ENCODE measurements at places on chromosomes 7 and 10.

DNA sequence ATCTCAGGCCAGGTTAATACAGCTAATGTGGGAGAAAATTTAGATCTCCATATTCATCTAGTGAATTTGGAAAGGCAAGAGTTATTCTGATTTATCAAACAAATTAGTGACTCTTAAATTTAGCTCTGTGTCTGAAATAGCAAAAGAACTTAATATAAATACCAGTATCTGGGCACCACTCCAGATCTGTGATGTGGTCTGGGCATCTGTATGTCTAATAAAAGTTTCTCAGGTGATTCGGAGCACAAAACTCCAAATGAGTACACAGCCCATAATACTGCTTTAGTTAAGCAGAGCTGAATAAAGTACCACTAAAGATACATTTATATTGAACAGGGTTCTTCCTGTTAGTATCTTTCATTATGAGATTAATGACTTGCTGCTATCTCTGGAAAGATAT is 261.4 kb downstream of the BAMBI start:
- no peak for DNase-seq

DNA sequence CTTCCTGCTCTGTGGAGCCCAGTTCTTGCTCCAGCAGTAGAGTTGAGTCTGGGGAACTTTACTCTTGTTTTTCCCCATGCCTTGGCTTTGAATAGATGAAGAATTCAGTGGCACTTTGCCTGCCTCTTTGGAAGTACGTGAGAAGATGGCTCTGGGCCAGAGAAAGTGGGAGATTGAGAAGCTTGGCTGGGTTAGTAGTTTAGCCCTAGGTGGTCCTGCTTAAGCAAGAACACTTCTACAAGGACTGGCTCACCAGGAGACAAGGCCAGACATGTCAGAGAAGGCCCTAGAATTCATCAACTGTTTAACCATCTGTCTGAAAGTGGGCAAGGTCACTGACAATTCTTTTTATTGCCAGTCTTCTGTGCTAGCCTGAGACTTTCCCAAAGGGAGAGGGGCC is 410.3 kb downstream of the TYW1 start:
- no peak for DNase-seq

DNA sequence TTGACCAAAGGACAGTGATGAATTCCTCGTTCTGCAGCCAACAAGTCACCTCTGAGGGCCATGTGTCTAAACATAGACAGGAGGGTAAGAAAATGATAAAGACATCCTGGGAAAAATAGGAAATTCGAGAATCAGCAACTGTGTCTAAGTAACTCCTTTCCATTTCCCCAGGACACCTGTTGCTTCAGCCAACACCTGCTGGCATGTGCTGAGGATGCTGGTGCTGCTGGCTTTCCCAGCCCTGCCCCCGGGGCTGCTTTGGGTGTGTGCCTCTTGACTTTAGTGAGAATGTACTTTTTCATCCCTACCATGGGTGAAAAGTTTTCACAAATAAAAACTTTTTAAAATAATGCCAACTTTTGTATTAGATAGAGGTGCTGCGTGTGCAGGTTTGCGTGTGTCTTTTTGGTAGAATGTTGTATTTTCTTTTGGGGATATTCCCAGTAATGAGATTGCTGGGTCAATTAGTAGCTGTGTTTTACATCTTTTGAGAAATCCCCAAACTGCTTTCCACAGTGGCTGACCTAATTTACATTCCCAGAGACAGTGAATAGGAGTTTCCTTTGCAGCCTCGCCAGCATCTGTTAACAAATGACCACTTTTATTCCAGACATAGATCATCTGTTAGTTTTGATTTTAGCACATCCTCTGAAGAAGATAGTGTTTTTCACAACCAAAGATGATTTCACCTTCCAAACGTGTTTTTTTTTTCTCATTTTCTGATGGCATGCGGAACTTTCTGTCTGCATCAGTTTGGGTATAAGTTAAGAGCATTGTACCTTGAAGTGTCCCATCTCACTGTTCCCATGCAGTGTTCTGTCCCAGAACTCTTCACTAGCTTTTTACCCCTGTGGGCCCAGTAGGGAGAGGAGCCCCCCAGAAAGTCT is 104.2 kb upstream of the ACBD5 start:
- DNase-seq, result no peak

GRCh38 chr10:17176091-17176490 is 25.4 kb downstream of the TRDMT1 start:
- no peak for DNase-seq

DNA sequence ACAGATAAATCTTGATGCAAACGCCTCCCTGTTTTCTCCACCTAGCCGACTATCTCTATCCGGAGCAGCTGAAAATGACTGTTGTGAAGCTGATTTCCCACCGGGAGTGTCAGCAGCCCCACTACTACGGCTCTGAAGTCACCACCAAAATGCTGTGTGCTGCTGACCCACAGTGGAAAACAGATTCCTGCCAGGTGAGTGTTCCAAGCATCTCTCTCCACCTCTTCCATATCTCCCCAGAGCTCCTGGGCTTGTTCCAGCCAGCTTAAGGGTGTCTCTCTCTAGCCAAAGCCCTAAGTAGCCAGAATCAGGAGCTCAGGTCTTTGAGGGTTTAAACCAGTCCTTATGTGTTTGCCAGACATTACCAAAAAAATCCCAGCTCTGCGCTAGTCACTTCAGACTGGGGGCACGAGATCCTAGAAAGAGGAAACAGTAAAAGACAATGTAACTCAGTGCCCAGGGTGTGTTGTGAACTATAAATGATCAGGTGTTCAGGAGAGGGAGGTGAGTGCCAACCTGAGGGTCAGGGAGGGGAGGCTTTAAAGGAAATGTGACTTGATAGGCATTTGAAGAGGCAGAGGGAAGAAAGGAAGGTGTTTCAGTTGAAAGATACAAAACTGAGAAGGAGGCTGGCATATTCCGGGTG is 4.4 kb downstream of the PLAU start:
- DNase-seq, result no peak

DNA sequence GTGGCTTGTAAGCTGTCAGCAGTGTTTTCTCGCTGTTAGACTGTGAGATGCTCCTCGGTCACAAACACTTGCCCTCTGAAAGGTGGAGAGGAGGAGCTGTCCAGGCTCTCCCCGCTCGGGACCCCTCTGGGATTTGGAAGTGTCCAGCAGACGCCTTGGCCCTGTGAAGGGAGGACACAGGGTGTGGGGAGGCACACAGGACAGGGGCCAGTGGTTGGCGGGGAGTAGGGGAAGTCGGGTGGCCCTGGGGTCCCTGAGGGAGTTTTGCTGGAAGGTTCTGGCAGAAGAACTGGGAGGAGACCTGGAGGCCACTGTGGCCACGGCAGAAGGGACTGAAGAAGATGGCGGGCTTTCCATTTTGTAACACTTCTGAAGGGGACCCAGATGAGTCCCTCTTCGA is 47.2 kb upstream of the DPYSL4 start:
- DNase-seq, result peak; percentile 24

GRCh38 chr7:100477871-100478267 is 1.1 kb downstream of the TSC22D4 start:
- DNase-seq, result peak; percentile 58

GRCh38 chr7:128914566-128915151 is 4.2 kb upstream of the KCP start:
- DNase-seq, result no peak

DNA sequence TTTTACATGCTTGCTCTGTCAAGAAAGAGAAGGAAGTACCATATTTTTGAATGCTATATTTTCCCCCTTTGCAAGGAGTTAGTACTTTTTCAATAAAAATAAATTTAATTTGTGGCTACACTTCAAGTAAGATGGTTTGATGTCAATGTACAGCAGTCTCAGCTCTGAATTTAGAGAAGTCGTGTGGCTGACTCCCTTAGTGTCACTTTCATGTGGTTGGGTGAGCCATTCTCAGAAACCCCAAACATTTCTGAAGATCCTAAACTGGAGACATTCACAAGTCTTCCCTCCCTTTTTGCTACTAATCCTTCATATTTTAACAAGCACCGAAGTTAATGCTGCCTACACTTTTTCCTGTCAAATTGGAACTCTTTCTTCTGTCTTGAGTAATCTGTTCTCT is 244.4 kb downstream of the DYNC1I1 start:
- no peak for DNase-seq

DNA sequence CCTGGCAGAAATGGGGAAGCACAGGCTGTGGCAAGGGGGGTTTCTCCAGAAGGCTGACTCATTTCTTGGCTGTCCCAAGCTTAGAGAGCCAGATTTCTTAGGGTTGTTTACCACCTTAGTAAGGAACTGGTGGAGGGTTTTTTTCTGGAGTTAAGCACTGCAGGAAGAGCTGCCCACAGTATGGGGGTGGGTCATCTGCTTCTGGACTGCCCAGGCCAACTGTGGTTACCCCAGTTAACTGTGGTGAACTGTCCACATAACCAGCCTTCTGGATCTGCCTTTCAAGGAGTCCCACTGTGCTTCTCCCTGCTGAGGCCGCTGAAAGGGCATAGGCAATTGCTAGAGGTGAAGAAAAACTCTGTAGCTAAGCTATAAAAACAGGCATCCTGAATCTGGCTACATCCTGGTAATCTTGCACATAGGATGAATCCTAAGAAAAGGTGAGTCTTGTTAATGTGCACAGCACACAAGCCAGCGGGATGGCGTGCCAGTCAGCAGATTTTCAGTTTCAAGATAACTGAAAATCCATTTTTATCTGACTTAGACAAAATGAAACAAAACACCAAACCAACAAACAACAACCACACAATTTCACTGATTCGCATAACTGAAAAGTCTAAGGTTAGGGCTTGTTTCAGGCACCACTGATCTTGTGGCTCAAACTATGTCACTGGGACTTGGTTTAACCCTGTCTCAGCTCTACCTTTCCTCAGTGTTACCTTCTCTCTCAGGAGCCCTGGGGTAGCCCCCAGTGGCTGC is 21.6 kb upstream of the TSPAN33 start:
- DNase-seq, result no peak

- peak; percentile 57 for DNase-seq
Measured at GRCh38 chr10:127853868-127854768, 38.6 kb downstream of the CLRN3 start.

GRCh38 chr10:132987671-132988571 is 45.6 kb upstream of the CFAP46 start:
- DNase-seq, result no peak

GRCh38 chr7:91165006-91165845 is 99.0 kb upstream of the FZD1 start:
- DNase-seq, result no peak

GRCh38 chr7:51101111-51101757 is 215.4 kb downstream of the COBL start:
- DNase-seq, result no peak

- DNase-seq, result no peak
Measured at GRCh38 chr10:21934307-21934706, 69.2 kb downstream of the DNAJC1 start.

GRCh38 chr7:107494315-107494751 is 24.5 kb downstream of the GPR22 start:
- no peak for DNase-seq

DNA sequence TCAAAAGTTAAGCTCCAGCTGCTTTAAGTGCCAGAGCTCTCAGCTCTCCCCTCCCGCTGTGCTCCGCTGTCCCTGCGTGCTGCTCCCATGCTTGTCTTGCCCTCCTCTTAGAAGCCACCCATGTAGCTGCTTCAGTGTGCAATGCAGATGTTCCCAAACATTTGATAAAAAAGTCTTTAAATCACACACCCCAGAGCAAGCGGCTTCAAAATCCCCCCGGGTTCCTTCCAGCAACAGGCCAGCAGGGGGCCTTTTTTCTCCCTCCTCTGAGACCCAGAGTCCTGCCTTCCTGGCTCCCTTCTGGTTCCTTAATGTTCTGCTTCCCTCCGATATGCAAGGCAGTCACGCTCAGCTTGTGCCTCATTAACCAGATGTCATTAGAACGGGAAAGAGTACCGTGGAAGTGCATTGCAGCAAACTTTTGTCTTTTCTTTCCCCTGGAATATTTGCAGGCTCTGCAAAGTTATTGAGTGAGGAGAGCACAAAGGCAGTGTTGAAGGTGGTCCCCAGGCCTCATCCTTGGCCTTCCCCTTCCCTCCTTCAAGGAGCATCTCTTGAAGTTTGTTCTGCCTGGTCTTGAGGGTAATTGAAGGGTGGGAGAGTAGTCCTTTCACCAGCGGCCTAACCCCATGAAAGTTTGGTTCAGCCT is 25.5 kb downstream of the LDB3 start:
- peak; percentile 40 for DNase-seq

DNA sequence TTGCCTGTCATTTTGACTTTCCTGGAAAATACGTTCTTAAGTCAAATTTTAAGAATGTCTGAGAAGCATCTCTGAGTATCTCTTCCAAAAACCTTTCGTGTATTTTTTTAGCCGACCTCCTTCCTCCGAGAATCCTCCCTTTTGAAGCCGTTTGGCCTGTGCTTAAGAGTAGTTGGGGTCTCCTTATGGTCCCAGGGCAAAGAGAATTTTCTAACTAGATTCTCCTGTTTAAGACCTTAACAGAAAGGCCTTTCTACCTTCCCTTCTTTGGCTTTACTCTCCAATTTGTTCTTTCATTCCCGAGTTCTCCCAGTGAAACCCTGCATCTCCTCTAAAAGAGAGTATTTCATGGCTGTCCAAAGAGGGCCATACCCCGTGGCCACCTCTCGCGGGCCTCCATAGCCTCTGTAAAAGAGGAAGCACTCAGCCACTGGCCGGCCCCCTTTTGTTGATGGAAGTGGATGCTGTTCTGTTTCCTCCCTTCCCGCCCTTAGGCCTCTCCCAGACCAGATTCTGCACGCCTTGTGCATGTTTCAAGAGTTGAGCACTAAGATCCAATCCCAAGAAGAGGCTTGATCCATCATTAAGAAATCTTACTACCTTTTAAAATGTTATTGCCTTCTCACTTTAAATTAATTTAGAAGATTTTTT is 6.6 kb upstream of the FEZF1 start:
- DNase-seq, result no peak

DNA sequence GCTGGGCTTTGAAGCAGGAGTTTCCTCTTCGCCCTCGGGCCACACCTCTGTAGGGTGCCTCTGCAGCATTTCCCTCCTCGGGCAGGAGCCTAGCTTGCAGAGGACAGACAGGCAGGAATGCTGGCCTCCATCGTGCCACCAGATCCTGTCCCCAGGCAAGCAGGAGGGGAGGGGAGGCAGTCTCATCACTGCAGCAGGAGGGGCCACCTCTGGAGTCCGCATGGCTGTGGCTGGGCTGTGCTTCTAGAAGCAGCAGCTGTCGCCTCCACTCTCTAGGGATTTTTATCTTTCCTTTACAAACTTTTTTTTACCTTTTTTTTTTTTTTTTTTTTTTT is 181.4 kb downstream of the CUX1 start:
- DNase-seq, result no peak

GRCh38 chr7:77866786-77867536 is 68.4 kb downstream of the PHTF2 start:
- no peak for DNase-seq
